Natural killer cell (primary cell): ENCODE measurements at places on chromosomes 13 and 19.

DNA sequence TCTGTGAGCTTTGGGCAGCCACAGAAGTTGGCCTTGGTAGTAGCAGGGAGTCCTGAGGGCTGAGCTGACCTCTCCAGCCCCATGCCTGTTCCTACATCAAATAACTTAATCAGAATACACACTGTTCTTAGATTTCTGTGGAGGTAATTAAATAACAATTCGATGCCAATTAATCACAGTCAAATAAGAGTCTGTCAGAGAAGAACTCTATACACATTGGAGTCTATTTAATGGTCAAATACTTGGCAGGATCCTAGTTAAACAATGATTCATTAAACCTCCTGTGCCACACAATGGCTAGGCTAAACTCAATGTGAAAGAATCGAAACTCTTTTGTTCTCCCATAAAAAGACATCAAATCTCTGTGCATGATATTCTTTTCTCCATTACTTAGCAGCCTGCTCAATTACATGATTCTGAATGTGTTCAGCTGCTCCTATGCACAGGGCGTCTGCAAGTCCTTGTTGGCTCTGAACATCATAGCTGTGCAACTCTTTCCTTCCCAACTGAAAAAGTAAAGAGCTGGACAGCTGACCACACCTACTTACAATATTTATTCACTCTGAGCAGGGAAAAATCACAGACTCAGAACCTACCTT is 173.1 kb downstream of the ABCC4 start:
- no peak overlapping the region for H3K27ac ChIP-seq
- no peak overlapping the region for H3K4me3 ChIP-seq
- no peaks in the 10 kb centered on the region for H3K36me3 ChIP-seq

GRCh38 chr19:1655987-1656608 is 3.7 kb upstream of the TCF3 start:
- DNase-seq, result no peak
- H3K27ac ChIP-seq, result no peak overlapping the region
- peaks cover 12% of the 10 kb centered on the region for H3K4me1 ChIP-seq
- no peaks in the 10 kb centered on the region for H3K36me3 ChIP-seq
- no peak overlapping the region for H3K4me3 ChIP-seq
- no peaks in the 10 kb centered on the region for H3K27me3 ChIP-seq

- H3K36me3 ChIP-seq, result no peaks in the 10 kb centered on the region
- H3K4me1 ChIP-seq, result no peaks in the 10 kb centered on the region
- no peak for DNase-seq
- H3K27ac ChIP-seq, result no peak overlapping the region
- H3K27me3 ChIP-seq, result no peaks in the 10 kb centered on the region
Measured at GRCh38 chr13:110186231-110186855, 120.6 kb downstream of the COL4A1 start.

- no peak for DNase-seq
- H3K36me3 ChIP-seq, result peaks cover 9% of the 10 kb centered on the region
- H3K27ac ChIP-seq, result peak overlapping the region; percentile 77
- H3K27me3 ChIP-seq, result no peaks in the 10 kb centered on the region
- H3K4me3 ChIP-seq, result peak overlapping the region; percentile 79
- H3K4me1 ChIP-seq, result peaks cover 18% of the 10 kb centered on the region
Measured at GRCh38 chr19:16628984-16629691, 1.1 kb upstream of the MED26 start.

- peak; percentile 67 for DNase-seq
- peaks cover 3% of the 10 kb centered on the region for H3K4me1 ChIP-seq
- H3K36me3 ChIP-seq, result no peaks in the 10 kb centered on the region
- no peaks in the 10 kb centered on the region for H3K27me3 ChIP-seq
- H3K4me3 ChIP-seq, result no peak overlapping the region
Measured at GRCh38 chr13:108322206-108322824, 52.8 kb downstream of the TNFSF13B start.

- no peak for DNase-seq
- no peak overlapping the region for H3K27ac ChIP-seq
- H3K36me3 ChIP-seq, result no peaks in the 10 kb centered on the region
- H3K27me3 ChIP-seq, result no peaks in the 10 kb centered on the region
- no peak overlapping the region for H3K4me3 ChIP-seq
- no peaks in the 10 kb centered on the region for H3K4me1 ChIP-seq
Measured at GRCh38 chr13:101205408-101205807, 210.9 kb downstream of the NALCN start.

DNA sequence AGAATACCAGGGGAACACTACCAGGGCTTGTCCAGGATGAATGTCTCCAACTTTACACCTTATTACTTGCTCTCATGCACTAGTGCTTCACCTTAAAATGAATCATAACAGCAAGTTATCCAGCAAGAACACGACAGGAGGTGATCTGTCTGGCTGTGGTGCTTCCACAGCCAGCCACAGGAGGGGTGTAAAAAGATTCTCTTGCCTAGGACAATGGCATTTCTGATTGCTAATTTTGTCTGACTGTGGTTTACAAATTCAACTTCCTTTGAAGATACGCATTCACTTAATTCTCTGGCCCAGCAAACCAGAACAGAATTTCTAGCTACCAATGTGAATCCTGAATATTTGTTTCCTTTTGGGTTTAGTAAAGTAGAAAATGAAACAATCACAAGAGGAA is 23.1 kb upstream of the COG3 start:
- no peak overlapping the region for H3K4me3 ChIP-seq
- no peak overlapping the region for H3K27ac ChIP-seq
- H3K27me3 ChIP-seq, result no peaks in the 10 kb centered on the region
- no peaks in the 10 kb centered on the region for H3K36me3 ChIP-seq
- peaks cover 3% of the 10 kb centered on the region for H3K4me1 ChIP-seq

GRCh38 chr13:46355088-46355468 is 32.0 kb downstream of the RUBCNL start:
- no peak overlapping the region for H3K27ac ChIP-seq
- H3K4me1 ChIP-seq, result peaks cover 4% of the 10 kb centered on the region
- H3K27me3 ChIP-seq, result no peaks in the 10 kb centered on the region
- H3K36me3 ChIP-seq, result no peaks in the 10 kb centered on the region
- DNase-seq, result no peak

DNA sequence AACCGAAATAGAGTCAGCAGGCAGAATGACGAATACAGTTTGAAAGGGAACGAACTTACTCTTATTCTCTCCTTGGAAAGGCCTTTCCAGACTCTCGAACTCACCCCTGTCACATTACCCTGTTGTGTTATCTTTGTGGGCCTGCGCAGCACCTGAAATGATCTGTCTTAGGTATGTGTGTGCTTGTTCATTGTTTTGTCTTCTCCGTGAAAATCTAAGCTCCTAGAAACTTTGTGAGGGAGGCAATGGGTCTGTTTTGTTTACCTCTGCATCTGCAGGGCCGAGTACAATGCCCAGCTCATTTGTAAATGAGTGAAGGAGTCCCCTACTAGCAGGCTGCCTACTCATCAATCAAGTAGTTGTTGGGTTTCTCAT is 19.6 kb downstream of the HMGB1 start:
- peaks cover 12% of the 10 kb centered on the region for H3K4me1 ChIP-seq
- no peak for DNase-seq
- H3K4me3 ChIP-seq, result peak overlapping the region; percentile 23
- H3K27ac ChIP-seq, result no peak overlapping the region
- no peaks in the 10 kb centered on the region for H3K36me3 ChIP-seq

GRCh38 chr13:46106839-46107371 is 2.1 kb upstream of the CPB2 start:
- H3K36me3 ChIP-seq, result no peaks in the 10 kb centered on the region
- H3K4me3 ChIP-seq, result no peak overlapping the region
- DNase-seq, result peak; percentile 27
- H3K27ac ChIP-seq, result no peak overlapping the region
- H3K4me1 ChIP-seq, result no peaks in the 10 kb centered on the region
- no peaks in the 10 kb centered on the region for H3K27me3 ChIP-seq

DNA sequence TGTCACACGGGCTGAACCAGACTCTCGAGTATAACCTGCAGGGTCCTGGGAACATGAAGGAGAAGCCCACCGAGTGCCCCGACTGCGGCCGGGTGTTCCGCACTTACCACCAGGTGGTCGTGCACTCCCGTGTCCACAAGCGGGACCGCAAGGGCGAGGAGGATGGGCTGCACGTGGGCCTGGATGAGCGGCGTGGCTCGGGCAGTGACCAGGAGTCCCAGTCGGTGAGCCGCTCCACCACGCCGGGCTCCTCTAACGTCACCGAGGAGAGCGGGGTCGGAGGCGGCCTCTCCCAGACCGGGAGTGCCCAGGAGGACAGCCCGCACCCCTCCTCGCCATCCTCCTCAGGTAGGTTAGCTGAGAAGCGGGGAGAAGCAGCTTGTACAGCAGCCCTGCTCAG is 73.2 kb downstream of the ZNF536 start:
- H3K4me1 ChIP-seq, result no peaks in the 10 kb centered on the region
- H3K36me3 ChIP-seq, result no peaks in the 10 kb centered on the region
- no peak for DNase-seq
- H3K27me3 ChIP-seq, result no peaks in the 10 kb centered on the region
- no peak overlapping the region for H3K4me3 ChIP-seq

GRCh38 chr13:99269627-99270241 is 11.6 kb upstream of the GPR18 start:
- no peak overlapping the region for H3K4me3 ChIP-seq
- H3K27ac ChIP-seq, result peak overlapping the region; percentile 91
- H3K36me3 ChIP-seq, result peaks cover 4% of the 10 kb centered on the region
- H3K4me1 ChIP-seq, result peaks cover 23% of the 10 kb centered on the region
- H3K27me3 ChIP-seq, result no peaks in the 10 kb centered on the region

DNA sequence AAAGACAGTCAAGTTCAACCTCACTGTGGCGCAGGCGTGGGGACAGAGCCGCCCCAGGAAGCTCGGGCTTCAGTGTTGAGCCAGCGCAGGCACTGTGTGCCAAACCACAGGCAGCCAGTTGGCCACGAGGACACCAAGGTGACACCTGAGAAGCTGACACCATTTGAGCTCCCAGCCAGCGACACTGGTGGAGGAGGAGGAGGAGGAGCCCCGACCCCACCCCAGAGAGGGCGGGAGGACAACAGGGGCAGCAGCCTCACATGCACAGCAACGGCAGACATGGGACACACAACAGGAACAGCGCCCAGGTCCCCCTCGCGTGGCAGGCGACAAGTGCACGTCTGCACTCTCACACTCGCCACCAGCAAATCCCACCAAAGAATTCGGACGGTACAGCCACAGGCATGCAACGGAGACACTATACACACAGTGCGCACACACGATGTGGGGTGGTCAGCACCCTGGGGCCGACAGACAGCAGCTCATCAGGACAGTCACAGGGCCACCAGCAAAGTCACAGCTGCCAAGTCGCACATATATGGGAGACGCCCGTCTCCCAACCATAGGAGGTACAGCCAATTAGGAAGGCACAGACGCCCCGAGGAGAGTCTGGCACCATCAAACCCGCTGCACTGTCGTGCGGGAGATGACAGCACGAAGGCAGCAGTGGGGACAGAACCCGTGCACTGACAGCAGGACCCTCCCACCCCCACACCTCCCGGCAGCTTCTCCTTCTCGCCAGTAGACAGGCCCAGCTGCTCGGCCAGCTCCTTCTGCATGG is 3.4 kb downstream of the EIF3G start:
- H3K4me1 ChIP-seq, result peaks cover 85% of the 10 kb centered on the region
- no peaks in the 10 kb centered on the region for H3K27me3 ChIP-seq
- H3K4me3 ChIP-seq, result no peak overlapping the region
- peak overlapping the region; percentile 61 for H3K27ac ChIP-seq
- peak; percentile 56 for DNase-seq

- peak overlapping the region; percentile 69 for H3K27ac ChIP-seq
- peak overlapping the region; percentile 20 for H3K4me3 ChIP-seq
- peaks cover 63% of the 10 kb centered on the region for H3K4me1 ChIP-seq
- peaks cover 23% of the 10 kb centered on the region for H3K36me3 ChIP-seq
Measured at GRCh38 chr19:1880611-1881392, 4.5 kb downstream of the ABHD17A start.

GRCh38 chr19:17255150-17255621 is 9.4 kb downstream of the USHBP1 start:
- H3K36me3 ChIP-seq, result no peaks in the 10 kb centered on the region
- DNase-seq, result no peak
- H3K27ac ChIP-seq, result no peak overlapping the region
- H3K4me3 ChIP-seq, result no peak overlapping the region
- no peaks in the 10 kb centered on the region for H3K27me3 ChIP-seq

- H3K27ac ChIP-seq, result no peak overlapping the region
- H3K4me3 ChIP-seq, result no peak overlapping the region
- DNase-seq, result no peak
- H3K4me1 ChIP-seq, result no peaks in the 10 kb centered on the region
Measured at GRCh38 chr13:106103779-106104178, 431.7 kb downstream of the EFNB2 start.

DNA sequence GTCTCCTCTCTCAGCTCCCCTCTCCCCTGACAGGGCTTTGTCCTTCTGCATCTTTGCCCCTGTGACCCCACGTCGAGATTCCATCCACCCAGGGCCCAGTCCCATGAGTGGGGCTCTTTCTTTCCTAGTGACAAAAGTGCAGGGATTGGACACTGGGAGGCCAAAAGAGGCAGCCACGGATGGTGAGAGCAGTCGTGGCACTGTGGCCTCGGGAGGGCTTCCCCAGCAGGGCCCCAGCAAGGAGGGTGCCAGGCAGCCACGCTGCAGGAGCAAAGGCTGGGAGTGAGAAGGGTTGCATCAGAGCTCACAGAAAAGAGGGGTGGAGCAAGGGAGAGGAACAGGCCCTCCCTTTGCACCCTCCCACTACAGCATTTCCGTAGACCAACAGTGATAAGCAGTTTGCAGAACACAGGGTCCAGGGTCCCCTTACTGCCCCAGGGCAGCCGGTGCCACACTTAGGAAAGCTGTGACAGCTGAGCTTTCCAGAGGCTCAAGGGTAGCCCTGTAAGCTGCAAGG is 4.9 kb downstream of the ZSCAN1 start:
- H3K4me3 ChIP-seq, result no peak overlapping the region
- H3K27me3 ChIP-seq, result no peaks in the 10 kb centered on the region
- H3K4me1 ChIP-seq, result no peaks in the 10 kb centered on the region
- no peak overlapping the region for H3K27ac ChIP-seq
- H3K36me3 ChIP-seq, result no peaks in the 10 kb centered on the region

DNA sequence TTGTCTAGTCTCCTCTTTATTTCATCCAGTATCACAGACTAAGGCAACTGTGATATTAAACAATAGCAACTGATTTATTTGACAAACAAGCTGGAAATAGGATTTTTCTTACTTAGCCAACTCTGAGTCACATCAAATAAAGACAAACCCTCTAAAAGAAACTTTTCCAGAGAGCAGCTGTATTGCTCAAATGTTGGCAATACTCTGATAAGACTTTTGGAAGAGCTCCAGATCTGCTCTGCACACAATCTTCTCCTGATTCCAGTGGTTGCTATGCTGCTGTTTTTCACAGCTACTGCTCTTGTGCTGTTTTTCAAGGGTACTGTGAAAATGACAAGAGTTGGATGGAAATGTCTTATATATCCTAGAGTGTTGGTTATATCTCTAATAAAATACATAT is 1479.2 kb downstream of the SLITRK5 start:
- no peaks in the 10 kb centered on the region for H3K36me3 ChIP-seq
- H3K4me3 ChIP-seq, result no peak overlapping the region
- DNase-seq, result no peak
- H3K4me1 ChIP-seq, result no peaks in the 10 kb centered on the region
- no peaks in the 10 kb centered on the region for H3K27me3 ChIP-seq
- H3K27ac ChIP-seq, result no peak overlapping the region

- no peaks in the 10 kb centered on the region for H3K27me3 ChIP-seq
- DNase-seq, result no peak
- no peak overlapping the region for H3K4me3 ChIP-seq
Measured at GRCh38 chr13:25743421-25743820, 308.4 kb downstream of the SHISA2 start.

GRCh38 chr13:48909056-48909389 is 66.7 kb upstream of the FNDC3A start:
- H3K27me3 ChIP-seq, result no peaks in the 10 kb centered on the region
- no peak overlapping the region for H3K4me3 ChIP-seq
- H3K27ac ChIP-seq, result no peak overlapping the region
- H3K36me3 ChIP-seq, result no peaks in the 10 kb centered on the region

- H3K36me3 ChIP-seq, result no peaks in the 10 kb centered on the region
- DNase-seq, result no peak
- H3K27me3 ChIP-seq, result no peaks in the 10 kb centered on the region
- no peaks in the 10 kb centered on the region for H3K4me1 ChIP-seq
- H3K4me3 ChIP-seq, result no peak overlapping the region
Measured at GRCh38 chr13:110347535-110348308, 40.6 kb downstream of the COL4A2 start.
